ENCODE measurements at places on chromosomes 12 and 14.

DNA sequence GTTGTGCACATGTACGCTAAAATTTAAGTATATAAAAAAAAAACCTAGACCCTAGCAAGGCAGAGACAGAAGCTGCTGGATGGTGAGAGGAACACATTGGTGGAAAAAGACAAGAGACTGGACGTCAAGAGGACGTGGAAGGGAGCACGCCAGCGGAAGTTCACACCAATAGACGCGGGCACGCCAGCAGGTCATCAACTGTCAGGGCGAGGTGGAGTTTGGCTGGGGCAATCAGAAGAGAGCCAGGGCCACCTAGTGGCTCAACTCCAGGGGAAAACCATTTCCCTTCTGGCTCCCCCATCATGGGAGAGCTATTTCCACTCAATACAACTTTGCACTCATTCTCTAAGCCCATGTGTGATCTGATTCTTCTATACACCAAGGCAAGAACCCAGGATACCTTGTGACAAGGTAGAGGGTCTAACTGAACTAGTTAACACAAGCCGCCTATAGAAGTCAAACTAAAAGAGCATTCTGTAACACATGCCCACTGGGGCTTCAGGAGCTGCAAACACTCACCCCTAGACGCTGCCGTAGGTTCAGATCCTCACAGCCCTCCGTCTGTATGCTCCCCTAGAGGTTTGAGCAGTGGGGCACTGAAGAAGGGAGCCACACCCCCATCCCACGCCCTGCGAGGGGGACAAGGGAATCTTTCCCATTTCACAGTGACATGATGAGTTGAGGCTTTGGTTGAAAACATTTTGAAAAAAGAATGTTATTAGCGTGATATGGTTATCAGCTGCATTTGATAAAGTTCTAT is 702.7 kb downstream of the TMTC2 start:
- no peaks in the 10 kb centered on the region for H3K36me3 ChIP-seq
- no peak overlapping the region for H3K27ac ChIP-seq
- no peak for DNase-seq
- H3K4me3 ChIP-seq: no peak overlapping the region
- H3K4me1 ChIP-seq: no peaks in the 10 kb centered on the region
- no peaks in the 10 kb centered on the region for H3K27me3 ChIP-seq

DNA sequence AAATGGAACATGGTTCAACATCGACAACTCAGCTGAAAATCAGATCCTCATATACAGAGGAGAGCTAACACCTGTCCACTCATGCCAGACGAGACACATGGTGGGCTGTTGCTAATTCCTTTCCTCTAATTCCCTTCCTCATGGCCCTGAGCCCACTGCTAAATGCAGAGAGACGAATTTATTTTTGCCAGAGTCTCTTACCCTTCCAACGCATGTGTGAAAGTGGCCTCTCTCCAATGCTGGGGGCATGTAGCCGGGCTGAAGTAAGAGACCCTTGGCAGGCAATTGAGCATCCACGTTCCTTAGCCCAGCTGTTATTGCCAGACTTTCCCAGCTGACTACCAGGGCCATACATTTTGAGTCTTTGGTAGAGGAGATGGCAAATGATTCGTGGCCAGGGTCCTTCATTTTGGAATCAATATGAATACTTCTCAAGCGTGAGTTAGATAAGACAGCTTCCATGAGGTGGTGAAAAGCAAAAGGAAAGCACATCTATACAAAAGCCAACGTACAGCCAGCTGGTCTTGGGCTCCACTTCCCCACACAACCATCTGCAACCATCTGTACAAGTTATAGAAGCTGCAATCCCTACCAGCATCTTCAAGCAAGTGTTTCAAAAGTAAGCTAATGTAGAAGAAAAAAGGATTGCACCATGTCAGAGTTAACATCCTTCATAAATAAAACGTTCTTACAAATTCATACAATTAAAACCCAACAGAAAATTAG is 28.6 kb downstream of the CORO1C start:
- no peaks in the 10 kb centered on the region for H3K27me3 ChIP-seq
- no peaks in the 10 kb centered on the region for H3K36me3 ChIP-seq
- peak overlapping the region; percentile 92 for H3K27ac ChIP-seq
- no peak for DNase-seq

GRCh38 chr12:32344047-32344446 is 55.3 kb upstream of the FGD4 start:
- H3K27ac ChIP-seq: no peak overlapping the region
- no peak overlapping the region for H3K4me3 ChIP-seq
- DNase-seq: no peak
- H3K27me3 ChIP-seq: no peaks in the 10 kb centered on the region
- no peaks in the 10 kb centered on the region for H3K36me3 ChIP-seq

DNA sequence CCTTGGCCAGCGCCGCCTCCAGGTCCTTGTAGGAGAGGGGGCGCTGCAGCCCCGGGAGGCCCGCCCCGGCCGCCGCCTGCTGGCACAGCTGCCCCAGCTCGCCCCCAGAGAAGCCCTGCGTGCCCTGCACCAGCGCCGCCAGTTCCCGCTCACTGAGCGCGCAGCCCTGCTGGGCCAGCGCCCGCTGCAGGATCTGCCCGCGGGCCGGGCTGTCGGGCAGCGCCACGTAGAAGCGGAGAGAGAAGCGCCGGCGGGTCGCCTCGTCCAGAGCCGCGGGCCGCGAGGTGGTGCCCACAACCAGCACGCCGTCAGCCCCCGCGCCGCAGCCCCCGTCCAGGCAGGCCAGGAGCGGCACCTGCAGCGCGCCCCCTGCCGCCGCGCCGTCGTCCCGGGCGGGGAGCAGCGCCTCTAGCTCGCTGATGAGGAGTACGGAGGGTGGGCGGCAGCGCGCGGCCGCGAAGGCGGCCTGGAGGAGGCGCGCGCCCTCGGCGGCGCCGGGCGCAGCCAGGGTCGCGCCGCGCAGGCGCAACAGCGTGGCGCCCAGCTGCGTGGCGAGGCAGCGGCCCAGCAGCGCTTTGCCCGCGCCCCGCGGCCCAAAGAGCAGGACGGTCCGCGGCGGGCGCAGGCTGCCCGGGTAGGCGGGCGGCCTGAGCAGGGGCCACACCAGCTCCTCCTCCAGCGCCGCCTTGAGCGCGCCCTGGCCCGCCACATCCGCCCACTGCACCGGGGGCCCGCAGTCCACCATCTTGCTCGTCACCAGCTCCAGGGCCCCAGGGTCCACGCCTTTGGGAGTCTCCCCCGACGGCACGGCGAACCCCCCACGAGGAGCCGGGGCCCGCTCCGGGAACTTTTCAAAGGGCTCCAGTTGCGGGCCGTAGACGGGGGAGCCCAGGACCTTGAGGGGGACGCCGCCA is 27.7 kb downstream of the FIGNL2 start:
- no peaks in the 10 kb centered on the region for H3K4me1 ChIP-seq
- no peaks in the 10 kb centered on the region for H3K27me3 ChIP-seq
- H3K36me3 ChIP-seq: no peaks in the 10 kb centered on the region
- H3K4me3 ChIP-seq: no peak overlapping the region

DNA sequence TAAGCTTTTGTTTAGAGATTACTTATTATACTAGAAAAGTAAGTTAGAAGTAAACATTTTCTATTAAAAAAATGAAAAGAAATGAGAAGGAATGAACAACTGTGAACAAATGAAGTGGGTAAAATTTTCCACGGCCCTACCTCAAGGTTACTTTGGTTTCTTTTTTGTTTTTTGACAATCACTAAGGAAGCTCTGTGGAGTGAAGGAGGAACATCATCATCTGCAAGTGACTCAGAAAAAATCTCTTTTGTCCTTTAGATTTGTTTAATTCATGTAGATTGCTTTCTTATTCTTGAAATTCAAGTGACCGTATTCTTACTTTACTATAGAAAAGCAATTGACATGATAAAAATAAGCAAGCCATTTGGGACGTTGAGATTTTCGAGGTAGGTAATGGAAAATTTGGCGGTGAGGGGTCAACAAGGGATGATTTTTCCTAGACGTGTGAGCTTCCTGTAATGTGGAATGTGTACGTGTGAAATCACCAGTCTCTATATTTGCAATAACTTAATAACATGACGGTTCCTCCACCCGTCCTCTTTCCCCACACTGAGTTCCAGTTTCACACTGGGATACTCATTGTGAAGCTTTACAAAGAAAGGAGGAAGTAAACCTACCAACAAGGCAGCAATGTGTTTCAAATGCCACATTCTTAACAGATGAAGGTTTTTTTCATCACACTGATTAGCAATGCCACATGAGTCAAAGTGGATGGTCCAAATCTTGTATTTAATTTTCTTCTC is 62.3 kb upstream of the EGLN3 start:
- H3K27ac ChIP-seq: no peak overlapping the region
- no peaks in the 10 kb centered on the region for H3K27me3 ChIP-seq
- H3K4me3 ChIP-seq: no peak overlapping the region
- no peaks in the 10 kb centered on the region for H3K4me1 ChIP-seq
- DNase-seq: no peak
